ENCODE measurements at places on chromosomes 6 and 20.

DNA sequence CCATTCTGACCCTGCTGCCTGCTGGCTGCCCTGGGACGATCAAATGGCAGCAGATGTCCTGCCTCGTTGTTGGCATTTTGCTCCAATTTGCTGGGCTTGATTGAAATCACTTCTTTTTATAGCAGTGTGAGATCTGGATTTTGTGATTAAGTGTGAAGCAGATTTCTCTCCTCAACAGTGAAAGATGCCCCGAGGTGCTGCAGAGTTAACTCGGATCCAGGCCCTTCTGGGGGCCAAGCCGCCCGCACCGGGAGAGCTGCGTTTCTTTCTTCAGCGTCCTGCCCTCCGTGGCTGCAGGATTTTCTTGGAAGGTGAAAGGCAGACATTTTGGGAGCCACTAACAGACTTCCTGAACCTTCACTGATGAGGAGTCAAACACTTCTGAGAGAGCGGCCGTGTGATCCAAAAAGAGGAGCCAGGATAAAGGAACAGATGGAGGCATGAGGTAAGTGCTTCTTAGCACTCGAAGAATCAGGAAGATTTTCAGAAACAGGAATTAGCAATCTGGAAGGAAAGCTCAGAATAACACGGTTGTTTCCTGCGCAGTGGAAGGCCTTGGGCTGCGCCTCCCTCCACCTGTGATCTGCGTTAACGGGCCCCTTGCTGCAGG is 139.5 kb upstream of the AFDN start:
- DNase-seq = no peak

- no peak for DNase-seq
Observed at GRCh38 chr20:23603321-23603720, 2.4 kb downstream of the CST9 start.

- DNase-seq = no peak
Observed at GRCh38 chr20:49361862-49362660, 84.2 kb upstream of the ZNFX1 start.

DNA sequence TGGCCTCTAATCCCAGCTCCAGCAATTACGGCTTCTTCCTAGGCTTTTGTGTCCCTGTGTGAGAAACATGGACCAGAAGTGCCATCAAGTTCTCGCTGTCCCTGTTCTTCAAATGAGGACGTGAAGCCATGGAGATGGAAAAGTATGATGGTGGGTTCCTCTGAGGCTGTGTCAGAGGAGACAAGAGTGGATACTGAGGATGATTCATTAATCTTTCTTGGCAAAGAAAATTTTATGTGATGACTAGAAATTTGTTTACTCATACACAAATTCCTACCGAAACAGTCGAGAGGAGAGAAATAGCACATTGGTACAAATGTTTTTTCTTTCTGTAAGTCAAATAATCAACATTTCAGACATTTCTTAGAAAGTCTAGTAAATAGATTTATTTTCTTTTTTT is 35.0 kb upstream of the PNRC1 start:
- DNase-seq = no peak

GRCh38 chr6:3285732-3286131 is 27.0 kb downstream of the PSMG4 start:
- DNase-seq = no peak

DNA sequence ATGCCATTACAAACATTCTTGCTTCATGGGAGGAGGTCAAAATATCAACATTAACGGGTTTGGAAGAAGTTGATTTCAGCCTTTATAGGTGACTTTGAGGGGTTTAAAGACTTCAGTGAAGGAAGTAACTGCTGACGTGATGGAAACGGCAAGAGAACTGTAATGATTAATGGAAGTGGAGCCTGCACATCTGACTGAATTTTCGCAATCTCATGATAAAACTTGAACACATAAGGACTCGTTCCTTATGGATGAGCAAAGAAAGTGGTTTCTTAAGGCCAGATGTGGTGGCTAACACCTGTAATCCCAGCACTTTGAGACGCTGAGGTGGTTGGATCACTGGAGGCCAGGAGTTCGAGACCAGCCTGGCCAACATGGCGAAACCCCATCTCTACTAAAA is 226.1 kb downstream of the BCAS1 start:
- no peak for DNase-seq

DNA sequence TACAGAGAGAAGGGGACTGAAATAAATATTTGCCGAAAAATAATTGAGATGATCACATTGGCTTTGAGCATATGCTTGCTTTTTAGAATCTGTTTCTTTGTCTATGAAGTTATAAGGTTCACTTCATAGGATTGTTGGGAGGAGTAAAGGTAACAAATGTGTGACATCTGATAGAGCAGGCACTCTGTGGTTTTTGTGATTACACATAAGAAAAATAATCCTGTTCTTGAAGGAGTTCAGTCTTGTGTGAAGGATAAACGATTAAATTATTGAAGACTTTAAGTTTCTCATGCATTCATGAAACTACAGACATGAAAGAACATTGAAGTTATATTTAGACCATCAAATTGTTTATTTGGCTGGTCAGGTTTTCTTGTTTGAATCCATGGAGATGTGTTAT is 45.0 kb downstream of the QKI start:
- no peak for DNase-seq

- no peak for DNase-seq
Observed at GRCh38 chr6:143222801-143223231, 162.1 kb downstream of the AIG1 start.

- no peak for DNase-seq
Observed at GRCh38 chr6:147287869-147288271, 83.7 kb downstream of the STXBP5 start.

DNA sequence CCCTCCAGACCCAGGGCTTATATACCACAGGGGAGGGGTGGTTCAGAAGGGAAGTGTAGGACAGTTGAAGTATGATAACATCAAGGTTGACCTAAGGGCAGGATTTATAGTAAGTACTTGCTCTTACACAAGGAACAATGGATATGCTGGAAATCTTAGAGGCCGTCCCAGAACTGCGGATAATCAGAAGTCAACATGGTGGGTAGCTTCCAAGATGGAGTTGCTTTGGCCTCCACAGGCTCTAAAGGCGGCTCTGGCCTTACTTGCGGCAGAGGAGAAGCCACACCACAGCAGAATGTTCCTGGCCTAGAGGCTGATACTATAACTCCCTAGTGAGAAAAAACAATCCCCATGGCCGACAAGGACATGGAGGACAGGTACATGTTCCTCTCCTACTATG is 344.7 kb downstream of the CDC5L start:
- DNase-seq = no peak

GRCh38 chr6:28922004-28922820 is 1.6 kb downstream of the TRIM27 start:
- no peak for DNase-seq

GRCh38 chr6:107154131-107154800 is 39.0 kb upstream of the BEND3 start:
- no peak for DNase-seq

DNA sequence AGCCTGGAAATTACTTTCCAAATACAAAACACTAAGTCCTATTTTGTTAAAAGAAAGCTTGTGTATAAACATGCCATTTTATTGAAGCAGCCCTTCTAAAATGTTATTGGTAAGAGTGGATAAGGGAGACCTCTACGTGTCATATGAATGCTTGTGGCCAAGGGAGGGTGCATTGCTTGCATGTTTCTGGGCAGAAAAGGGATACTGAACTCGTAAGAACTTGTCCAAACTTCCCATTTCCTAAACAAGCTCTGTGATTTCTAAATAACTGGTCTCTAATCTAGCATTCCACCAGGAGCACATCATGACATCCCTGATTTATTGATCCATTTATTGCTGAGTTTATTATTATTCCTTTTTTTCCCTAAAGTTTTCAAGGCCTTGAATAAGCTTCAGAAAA is 474.1 kb downstream of the CD109 start:
- no peak for DNase-seq

DNA sequence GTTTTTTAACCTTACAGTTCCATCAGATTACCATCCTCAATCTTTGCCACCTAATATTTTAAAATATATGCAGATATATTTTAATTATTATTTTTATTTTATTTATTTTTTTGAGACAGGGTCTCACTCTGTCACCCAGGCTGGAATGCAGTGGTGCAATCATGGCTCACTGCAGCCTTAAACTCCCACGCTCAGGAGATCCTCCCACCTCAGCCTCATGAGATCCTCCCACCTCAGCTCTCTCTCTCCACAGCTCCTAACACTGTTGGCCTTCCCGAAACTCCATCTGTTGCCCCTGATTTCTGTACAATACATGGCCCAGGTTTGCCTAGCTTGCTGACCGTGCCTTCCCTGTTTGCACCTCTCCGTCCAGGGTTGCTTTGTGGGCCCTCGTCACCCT is 4.4 kb upstream of the TAB2 start:
- DNase-seq = no peak

GRCh38 chr6:170206317-170206621 is 84.6 kb downstream of the DLL1 start:
- no peak for DNase-seq

- DNase-seq = no peak
Observed at GRCh38 chr6:111601886-111602285, 3.8 kb downstream of the TRAF3IP2 start.

GRCh38 chr6:94254689-94255088 is 835.3 kb upstream of the EPHA7 start:
- DNase-seq = no peak

DNA sequence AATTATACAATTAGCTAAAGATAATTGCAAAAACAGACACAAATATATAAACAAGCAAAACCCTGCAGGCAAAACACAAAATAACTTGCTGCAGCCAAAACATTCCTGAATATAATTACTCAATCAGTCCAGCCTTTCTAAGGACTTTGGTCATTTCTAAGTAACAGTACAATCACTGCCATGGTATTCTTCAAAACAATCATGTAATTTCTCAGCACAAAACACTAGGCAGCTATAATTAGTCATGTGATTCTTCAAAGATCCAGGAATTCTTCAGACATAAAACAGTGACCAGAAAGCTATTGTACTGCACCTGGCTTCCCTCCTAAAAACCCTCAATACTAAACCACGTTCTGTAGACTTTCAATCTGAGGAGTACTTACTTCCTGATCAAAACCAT is 881.1 kb downstream of the EPHA7 start:
- no peak for DNase-seq

GRCh38 chr6:19472850-19473249 is 364.3 kb upstream of the ID4 start:
- DNase-seq = no peak

DNA sequence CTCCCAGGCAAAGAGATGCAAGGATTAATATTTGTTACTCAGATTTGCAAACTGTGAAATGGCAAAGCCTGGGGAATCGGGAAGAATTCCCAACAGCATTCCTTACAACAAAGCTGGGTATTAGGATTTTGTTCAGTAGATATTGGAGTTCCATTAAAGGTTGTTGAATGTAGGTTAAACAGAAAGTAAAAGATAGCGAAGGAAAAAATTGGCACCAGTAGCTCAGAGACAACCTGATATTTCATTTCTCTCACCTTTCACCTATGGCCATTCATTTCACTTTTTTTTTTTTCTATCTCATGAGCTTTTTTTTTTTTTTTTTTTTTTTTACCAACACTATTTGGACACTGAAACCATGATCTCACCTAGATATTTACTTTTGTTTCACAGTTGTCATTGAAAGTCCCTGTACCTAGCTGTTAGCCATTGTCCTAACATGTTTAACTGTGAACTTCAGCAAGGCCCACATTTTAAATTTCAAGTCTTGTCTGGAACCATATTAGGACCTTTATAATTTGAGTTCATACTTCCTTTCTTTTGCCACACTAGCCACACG is 552.5 kb downstream of the HAO1 start:
- DNase-seq = no peak

- DNase-seq = no peak
Observed at GRCh38 chr6:105099371-105099770, 80.4 kb downstream of the POPDC3 start.

DNA sequence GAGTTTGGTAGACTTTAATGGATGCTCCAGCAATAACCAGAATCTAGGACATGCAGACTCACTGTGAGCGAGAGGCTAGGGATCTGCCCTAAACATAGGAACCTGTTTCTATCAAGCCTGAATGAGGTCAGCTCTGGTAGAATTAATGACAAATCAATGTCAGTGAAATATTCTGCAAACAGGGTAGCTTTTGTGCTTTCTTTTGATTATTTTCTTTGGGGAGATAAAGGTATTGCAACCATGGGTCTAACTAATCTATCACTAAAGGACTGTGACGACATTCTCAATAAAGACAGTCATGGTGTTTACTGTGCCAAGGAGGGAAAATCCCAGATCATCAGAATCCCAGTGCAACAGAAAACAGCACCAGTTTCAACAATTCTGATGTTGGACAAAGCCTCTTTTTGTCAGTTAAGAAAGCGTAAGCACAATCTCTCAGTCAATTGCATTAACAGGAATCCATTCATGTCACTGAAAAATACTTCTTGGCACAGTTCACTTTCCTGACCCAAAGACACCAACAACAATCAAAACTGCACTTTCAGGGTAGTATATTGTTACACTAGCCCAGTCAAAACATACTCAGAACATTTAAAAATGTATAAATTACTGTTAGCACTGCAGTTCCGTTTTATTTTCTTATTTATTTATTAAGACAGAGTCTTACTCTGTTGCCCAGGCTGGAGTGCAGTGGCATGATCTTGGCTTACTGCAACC is 36.8 kb upstream of the SMIM29 start:
- DNase-seq = no peak

Data from CD4-positive, alpha-beta T cell treated with Interferon gamma for 1 hour (primary cell).